ENCODE measurements at places on chromosomes 5 and 9. TPM values are rescaled to one million over a fixed set of nuclear protein-coding genes. Genes with fewer than 3 reads are reported as not detected.

GRCh38 chr5:139810341-139811273 is 15.0 kb downstream of the PSD2 start:
- no peak overlapping the region for H3K4me3 ChIP-seq
- DNase-seq = peak; percentile 38
- no peaks in the 10 kb centered on the region for H3K27me3 ChIP-seq
- no peak overlapping the region for H3K27ac ChIP-seq
- no peaks in the 10 kb centered on the region for H3K4me1 ChIP-seq
- no peaks in the 10 kb centered on the region for H3K36me3 ChIP-seq

DNA sequence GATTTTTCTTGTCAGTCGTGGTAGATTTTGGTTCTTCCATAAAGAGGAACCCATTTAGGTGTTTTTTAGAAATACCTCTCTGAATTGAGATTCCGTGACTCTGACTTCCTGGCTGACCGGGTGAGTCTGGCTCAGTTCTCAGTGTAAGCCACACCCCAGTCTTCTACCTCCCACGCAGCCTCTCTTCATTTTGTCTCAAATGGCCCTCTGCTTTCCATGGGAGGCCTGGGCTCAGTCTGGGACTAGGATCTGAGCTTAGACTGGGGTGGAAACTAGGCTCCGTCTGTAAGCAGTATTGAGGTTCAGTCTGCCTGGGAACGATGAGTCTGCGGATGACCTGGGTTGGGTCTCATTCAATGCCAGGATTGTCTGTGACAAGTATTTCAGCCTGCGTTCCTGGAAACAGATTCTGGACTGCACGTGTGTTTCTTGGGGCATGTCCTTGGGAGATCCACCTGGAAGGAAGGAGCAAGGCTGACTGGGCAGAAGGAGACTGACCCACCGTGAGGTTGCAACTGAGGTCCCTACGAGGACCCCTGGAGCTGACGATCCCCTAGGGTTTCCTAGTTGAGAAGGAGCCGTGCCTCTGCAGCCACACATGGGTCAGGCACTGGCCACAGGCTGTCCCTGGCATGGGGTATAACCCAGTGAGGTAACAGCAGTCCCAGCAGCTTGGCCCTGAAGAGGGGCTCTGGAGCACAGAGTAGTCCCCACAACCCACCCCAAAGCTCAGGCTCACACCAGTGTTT is 12.4 kb upstream of the CRB2 start:
- no peak overlapping the region for H3K4me3 ChIP-seq
- DNase-seq = no peak
- H3K36me3 ChIP-seq = no peaks in the 10 kb centered on the region
- H3K27me3 ChIP-seq = no peaks in the 10 kb centered on the region
- H3K4me1 ChIP-seq = no peaks in the 10 kb centered on the region

DNA sequence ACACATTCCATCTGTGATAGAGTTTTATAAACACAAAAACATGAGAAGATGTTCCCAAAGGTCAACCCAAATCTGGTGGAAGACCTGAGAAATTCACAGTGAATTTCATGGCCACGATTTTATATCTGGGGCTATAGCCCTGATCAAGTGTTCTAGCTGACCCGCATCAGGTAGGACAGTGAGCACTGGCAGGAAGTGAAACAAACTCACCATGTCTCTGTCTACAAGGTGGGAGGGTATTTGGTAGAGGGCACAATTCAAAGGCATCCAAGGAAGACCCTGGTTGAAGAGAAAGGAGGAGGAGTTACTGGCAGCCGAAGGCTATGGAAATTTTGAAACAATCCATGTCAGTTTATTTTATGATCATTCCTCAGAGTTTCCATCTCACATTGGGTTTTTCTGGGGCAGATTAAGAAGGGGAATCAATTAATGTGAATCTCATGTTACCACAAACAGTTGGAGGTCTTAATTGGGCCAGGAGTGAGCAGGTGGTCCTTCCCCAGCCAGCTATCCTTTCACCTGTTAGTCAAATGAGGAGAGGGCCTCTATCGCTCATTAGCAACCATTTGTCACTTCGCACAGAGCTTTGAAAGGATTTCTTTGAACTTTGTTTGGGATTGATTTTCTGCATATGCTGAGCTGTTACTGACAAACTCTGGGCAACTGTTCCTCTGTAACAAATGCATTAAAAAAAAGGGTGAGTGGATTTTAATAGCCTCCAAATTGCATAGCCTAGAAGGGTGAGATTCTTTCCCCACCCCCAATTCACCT is 612.0 kb upstream of the CLINT1 start:
- H3K4me1 ChIP-seq = no peaks in the 10 kb centered on the region
- no peak for DNase-seq
- H3K27me3 ChIP-seq = no peaks in the 10 kb centered on the region
- no peak overlapping the region for H3K4me3 ChIP-seq
- no peak overlapping the region for H3K27ac ChIP-seq

The TMEM252 gene
- total RNA-seq = not detected

GRCh38 chr5:153079396-153079795 is 411.1 kb upstream of the GRIA1 start:
- DNase-seq = no peak
- no peak overlapping the region for H3K27ac ChIP-seq
- H3K4me3 ChIP-seq = no peak overlapping the region
- H3K27me3 ChIP-seq = no peaks in the 10 kb centered on the region
- peaks cover under 1% of the 10 kb centered on the region for H3K4me1 ChIP-seq

The SPATA6L gene
- 3.8 TPM for total RNA-seq

DNA sequence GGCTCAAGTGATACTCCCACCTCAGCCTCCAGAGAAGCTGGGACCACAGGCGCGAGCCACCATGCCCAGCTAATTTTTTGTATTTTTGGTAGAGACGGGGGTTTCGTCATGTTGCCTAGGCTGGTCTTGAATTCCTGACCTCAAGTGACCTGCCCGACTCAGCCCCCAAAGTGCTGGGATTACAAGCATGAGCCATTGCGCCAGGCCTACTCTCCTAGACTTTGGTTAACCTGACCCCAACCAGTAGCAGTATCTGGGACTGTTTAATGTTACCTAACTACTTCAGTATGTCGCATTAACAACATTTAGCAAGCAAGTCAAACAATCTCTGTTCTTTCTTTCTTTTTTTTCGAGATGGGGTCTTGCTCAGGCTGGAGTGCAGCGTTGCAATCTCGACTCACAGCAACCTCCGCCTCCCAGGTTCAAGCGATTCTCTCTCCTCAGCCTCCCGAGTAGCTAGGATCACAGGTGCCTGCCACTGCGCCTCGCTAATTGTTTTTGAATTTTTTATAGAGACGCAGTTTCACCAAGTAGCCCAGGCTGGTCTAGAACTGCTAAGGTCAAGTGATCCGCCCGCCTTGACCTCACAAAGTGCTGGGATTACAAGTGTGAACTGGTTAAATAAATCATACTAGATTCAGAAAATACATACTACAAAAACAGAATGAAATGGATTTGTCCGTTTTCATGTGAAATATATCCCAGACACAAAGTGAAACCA is 2.0 kb downstream of the AK3 start:
- peaks cover 2% of the 10 kb centered on the region for H3K4me1 ChIP-seq
- H3K27ac ChIP-seq = no peak overlapping the region
- H3K36me3 ChIP-seq = no peaks in the 10 kb centered on the region
- no peaks in the 10 kb centered on the region for H3K27me3 ChIP-seq
- DNase-seq = no peak

- H3K27me3 ChIP-seq = no peaks in the 10 kb centered on the region
- no peaks in the 10 kb centered on the region for H3K36me3 ChIP-seq
Observed at GRCh38 chr5:128586848-128587247, 48.8 kb upstream of the FBN2 start.

The GPR150 gene
- not detected for total RNA-seq

DNA sequence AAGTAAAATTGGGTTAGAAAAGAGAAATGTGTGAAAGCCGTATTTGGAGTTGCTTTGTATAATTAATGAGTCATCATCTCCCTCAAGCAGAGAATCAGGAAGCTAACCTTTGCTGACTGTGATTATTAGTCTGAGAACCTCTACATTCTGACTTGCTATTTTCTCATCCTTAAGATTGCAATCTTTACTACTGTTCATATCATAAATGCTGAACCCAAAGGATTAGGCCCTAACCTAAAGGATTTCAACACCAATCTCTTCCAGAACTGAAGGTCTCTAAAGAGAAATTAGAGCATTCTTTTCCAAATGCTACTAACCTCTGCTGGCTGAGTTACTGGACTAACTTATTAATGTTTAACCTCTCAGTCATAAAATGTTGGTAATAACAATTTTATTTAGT is 538.1 kb upstream of the MEF2C start:
- no peaks in the 10 kb centered on the region for H3K36me3 ChIP-seq
- H3K27ac ChIP-seq = no peak overlapping the region
- no peaks in the 10 kb centered on the region for H3K27me3 ChIP-seq
- no peaks in the 10 kb centered on the region for H3K4me1 ChIP-seq

GRCh38 chr5:40654377-40654991 is 25.2 kb upstream of the PTGER4 start:
- no peak for DNase-seq
- no peak overlapping the region for H3K27ac ChIP-seq
- H3K4me3 ChIP-seq = no peak overlapping the region
- H3K27me3 ChIP-seq = no peaks in the 10 kb centered on the region
- no peaks in the 10 kb centered on the region for H3K4me1 ChIP-seq
- H3K36me3 ChIP-seq = no peaks in the 10 kb centered on the region

The OBP2B gene
- total RNA-seq = not detected

DNA sequence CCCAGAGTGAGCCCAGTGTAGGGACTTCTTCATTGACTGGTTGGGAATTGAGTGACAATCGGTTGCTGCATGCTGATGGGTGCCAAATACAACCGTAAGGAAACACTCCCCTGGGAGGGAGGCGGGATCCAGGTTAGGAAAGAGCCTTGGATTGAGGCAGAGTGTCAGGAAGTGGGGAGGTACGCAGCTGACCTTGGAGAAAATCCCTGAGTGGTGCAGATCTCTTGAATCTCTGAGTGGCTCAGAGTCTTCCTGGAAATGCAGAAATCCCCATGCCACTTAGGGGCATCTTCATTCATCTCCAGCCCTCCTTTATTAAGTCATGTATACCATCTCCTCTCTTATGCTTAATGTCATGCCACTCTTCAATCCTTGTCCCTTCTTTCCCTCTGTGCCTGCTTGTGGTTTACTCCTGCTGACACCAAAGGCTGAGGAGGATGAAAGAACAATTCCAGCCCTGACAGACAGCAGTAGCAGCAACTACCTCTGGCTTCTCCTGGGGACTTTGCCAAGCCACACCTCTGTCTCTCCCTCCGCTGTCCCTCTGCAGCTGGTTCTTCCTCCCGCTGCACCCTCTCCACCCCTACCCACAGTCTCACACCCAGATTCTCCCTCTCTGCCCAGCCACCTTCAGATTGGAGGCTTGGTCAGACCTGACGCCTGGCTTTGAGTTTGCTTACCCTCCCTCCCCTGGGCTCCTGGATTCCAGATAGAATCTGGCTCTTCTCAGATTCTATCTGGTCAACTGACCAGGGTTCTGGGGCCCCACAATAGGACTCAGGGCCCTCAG is 14.1 kb upstream of the LCP2 start:
- H3K36me3 ChIP-seq = no peaks in the 10 kb centered on the region
- H3K4me3 ChIP-seq = no peak overlapping the region
- peaks cover 5% of the 10 kb centered on the region for H3K4me1 ChIP-seq
- DNase-seq = no peak
- H3K27me3 ChIP-seq = no peaks in the 10 kb centered on the region

Measured in aorta (tissue), 5 donors.